ENCODE measurements at places on chromosomes 6 and 20. TPM values are rescaled to one million over a fixed set of nuclear protein-coding genes. Genes with fewer than 3 reads are reported as not detected.

GRCh38 chr20:46006022-46006705 is 2.5 kb upstream of the MMP9 start:
- DNase-seq = no peak

DNA sequence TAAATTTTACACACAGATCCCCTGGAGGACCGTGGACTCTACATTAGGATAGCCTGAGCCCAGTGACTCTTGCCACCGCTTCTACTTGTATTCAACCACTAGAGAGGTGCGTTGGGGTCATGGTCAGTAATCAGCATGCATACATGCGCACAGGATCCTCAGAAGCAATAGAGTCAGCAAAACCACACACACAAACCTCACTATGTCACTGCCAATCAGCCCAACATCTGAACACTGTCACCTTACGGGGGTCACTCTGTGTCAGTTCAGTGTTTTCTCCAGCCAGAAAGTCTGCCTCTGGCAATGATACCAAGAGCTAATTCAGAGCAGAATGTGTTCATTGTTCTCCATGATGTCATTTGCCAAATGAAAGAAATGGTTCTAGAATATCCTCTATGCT is 225.3 kb downstream of the KHDC1L start:
- DNase-seq = no peak

GRCh38 chr6:66355471-66355870 is 648.4 kb upstream of the EYS start:
- DNase-seq = no peak

- DNase-seq = no peak
These were observed 8.7 kb upstream of the ATRN start for GRCh38 chr20:3461911-3462677.

DNA sequence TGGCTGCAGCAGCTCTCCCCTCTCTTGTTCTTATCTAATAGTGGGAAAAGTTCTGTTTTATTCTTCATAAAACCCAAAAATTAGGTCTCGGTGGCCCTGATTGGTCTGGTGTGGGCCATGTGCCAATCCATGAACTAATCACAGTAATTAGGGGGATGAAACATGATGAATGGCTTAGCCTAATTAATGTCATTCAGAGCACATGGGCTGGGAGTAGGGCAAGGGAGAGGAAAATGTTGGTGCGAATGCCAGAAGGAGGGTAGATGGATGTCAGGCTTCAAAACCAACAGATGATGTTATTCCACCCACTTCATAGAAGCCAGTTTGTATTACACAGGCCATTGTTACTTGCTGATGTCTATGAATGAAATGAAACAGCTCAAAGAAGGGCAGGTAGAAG is 46.5 kb downstream of the PLEKHG1 start:
- DNase-seq = no peak

GRCh38 chr6:154166140-154166539 is 127.1 kb downstream of the OPRM1 start:
- DNase-seq = no peak

DNA sequence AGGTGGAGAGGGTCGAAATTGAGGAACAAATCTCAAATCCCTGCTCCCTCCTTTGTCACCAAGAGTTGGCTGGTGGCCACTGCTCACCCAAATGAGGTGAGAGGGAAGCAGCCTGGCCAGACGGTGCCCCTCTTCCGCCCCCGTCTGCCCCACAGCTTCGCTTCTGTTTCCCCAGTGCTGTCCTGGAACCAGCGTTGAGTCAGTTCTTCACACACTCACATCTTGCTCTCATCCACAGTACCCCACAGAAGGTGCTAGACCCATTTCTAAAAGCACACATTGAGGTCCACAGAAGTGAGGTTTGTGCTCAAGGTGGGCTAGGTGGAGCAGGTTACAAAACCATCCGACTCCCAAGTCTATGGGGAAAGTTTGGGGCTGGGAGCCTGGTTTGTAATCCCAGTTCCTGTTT is 3.8 kb downstream of the CEBPB start:
- no peak for DNase-seq

DNA sequence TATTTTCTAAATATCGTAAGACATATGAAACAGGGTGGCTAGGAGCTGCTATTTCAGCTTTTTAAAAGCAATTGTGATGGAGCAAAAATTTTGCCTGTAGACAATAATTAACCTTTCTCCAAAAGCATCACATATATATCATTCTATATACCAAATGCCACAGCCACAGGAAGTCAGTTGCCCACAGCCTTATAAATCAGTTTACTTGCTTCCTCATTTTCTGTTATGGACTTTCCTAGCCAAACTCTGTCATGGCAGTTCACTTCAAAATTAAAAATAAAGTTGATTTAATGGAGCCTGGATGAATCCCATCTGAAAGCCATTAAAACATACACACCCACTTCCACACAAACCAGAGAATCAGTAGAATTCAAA is 93.4 kb upstream of the NHSL1 start:
- no peak for DNase-seq

- DNase-seq = no peak
These were observed 62.4 kb downstream of the TFAP2C start for GRCh38 chr20:56691325-56691998.

- DNase-seq = no peak
These were observed 831.0 kb downstream of the C6orf118 start for GRCh38 chr6:164478426-164478825.

DNA sequence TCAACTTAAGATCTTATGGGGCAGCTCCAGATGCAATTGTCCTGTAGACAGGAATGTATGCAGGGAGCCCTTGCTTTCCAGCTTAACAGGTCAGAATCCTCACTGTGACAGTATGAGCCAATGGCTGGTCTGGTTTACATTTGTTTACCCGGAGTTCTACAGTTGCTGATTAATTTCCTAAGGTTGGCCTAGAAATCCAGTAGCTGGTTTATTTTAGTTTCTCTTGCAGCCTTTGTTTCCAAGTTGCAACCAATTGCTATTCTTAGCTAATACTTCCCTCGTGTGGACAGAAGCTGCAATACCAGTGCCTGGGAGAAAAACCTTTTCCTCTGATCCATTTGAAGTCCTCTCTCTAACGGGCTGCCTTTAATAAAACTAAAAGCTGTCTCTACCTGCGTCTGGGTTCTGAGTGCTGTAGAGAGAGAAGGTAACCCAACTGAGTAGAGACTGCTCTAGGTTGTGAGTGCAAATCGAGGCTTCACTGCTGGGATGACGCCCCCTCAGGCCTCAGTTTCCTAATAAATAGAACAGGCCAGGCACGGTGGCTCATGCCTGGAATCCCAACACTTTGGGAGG is 45.9 kb downstream of the ZNF217 start:
- peak; percentile 58 for DNase-seq

GRCh38 chr6:29967379-29968010 is 25.2 kb downstream of the HLA-A start:
- no peak for DNase-seq

DNA sequence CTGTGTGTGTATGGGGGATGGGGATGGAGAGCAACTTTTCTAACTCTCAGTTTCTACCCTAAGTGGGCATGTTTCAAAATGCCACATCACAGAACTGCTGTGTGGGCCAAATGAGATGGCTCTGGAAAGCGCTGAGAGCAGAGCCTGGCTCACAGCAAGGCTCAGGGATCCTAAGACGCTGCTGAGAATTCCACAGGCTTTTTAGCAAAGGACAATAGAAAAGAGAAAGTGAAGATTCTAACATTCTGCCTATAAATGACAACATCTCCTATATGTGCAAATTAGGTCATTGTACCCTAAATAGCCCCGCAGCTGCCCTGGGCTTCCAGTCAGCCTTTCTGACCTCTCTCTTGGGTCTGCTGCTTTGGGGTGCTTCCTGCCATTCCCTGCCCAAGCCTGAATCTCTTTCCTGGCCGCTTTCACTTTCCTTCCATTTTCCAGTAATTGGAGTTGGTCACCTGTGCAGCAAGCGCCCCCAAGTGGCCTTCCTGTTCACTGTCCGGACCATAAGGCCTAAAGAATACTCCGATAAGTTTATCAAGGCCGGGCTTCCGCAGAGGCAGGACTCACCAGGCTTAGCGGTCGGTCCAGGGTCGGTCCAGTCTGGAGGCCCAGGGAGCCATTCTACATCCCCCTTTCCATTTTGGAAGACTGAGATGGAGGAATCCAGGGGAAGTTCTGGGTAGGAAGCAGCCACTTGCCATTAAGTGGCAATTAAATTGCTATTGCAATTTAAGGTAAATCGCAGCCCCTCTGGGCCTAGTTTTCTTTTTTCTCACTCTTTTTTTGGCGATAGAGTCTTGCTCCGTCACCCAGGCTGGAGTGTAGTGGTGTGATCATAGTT is 6.7 kb upstream of the DDR1 start:
- peak; percentile 80 for DNase-seq

Gene GUCA1A
- not detected for polyA plus RNA-seq

Gene OR2B6
- not detected for polyA plus RNA-seq
